ENCODE measurements at places on chromosomes 2 and 18.
A peak's percentile ranks its signal among the peaks of the same experiment; 100 is the strongest.

DNA sequence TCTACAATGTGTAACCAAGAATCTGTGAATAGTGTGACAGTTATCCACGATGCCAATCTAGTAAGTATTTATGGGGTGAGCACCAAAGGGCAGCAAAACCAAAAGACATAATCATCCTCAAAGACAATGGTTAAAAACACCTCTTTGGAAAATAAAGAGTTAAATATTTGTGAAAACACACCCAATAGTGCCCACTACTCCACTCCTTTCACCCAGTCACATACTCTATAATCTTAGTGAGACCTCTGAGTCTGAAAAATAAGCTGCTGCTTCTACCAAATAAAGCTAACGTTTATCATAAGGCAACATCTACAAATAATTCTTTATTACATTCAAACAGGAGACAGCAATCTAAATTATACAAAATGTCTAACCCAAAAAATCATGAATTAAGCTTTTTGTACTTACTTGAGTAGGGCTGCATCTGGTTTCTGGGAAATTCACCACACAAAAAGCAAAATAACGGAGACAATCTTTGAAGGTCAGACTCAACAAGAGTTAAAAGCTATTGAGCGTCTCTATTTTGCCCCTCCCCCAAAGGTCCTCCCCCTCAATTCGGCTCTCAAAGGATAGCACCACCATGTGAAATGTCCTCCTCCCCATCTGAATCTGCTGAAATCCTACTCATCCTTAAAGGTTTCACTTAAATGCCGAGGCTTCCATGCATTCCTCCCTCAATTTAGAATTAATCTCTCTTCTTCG, 2.0 kb downstream of the RAPH1 start:
- no peak for DNase-seq

- DNase-seq: no peak
Measured at GRCh38 chr18:3279201-3280185, 17.6 kb downstream of the MYL12B start.

DNA sequence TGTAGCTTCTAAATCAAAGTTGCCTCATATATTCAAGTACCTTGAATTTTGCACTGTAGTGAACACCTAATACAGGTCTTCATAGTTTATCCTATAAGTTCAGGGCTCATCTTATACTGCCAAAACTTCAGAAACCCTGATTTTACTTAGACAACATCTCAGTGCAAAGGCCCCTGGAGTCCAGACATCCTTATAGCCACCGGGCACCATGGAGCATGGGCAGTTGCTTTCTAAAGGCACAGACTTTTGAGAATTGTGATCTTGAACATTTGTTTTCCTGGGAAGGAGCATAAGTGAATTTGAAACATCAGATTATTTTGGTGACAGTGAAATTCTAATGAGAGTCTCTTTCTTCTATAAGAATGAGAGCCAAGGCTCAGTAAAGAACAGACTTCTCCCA, 292.3 kb downstream of the CYRIA start:
- DNase-seq: no peak

- no peak for DNase-seq
Measured at GRCh38 chr2:85911814-85912692, 23.3 kb upstream of the ST3GAL5 start.

DNA sequence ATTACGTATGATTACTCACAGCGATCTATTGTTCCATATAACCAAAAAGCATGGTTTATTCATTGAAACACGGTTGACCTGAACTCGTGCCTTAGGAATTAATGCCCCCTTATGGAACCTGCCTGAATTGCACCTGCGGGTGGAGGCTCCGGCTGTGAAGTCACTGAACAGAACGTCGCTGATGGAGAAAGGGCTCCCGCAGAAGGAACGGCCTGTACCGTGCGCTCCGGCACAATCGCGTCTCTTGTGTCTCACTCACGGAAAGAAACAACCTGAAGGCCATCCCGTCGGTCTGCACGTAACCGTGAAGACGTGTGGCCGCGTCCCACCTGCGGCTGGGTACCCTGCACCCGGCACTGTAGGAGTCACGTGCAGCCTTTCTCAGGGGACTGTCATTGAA, 133.1 kb downstream of the NFATC1 start:
- peak; percentile 79 for DNase-seq

GRCh38 chr2:33146102-33146501, 199.3 kb downstream of the LTBP1 start:
- no peak for DNase-seq

- no peak for DNase-seq
Measured at GRCh38 chr2:83113953-83114352, 1345.1 kb downstream of the SUCLG1 start.

DNA sequence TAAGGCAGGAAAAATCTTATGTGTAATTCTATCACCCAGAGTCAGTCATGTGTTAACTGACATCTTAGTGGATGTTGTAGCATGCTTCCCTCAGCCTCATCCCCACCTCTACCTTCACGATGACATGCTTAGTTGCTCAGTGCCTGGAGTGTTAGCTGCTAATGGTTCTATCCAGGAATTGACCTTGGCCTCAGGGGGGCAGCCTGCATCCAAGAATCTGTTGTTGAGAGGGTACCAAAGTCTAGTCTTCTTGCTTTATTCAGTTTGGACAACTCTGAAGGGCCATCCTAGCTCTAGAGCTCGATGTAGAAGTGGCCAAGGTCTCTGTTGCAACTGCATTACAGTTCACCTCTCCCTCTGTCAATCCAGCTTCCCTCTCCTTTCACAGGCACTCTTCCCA, 61.2 kb downstream of the ACYP2 start:
- DNase-seq: no peak

- DNase-seq: no peak
Measured at GRCh38 chr18:77086034-77086433, 46.5 kb downstream of the MBP start.

- peak; percentile 11 for DNase-seq
Measured at GRCh38 chr2:143083636-143084035, 45.6 kb upstream of the ARHGAP15 start.

GRCh38 chr2:62296832-62297623, 101.1 kb downstream of the B3GNT2 start:
- DNase-seq: no peak

Data from CD4-positive, alpha-beta T cell treated with Interleukin-12 subunit alpha and Interleukin-12 subunit beta, for 1 hour (primary cell).